Erythroblast (primary cell): ENCODE measurements at places on chromosomes 7 and 10.

DNA sequence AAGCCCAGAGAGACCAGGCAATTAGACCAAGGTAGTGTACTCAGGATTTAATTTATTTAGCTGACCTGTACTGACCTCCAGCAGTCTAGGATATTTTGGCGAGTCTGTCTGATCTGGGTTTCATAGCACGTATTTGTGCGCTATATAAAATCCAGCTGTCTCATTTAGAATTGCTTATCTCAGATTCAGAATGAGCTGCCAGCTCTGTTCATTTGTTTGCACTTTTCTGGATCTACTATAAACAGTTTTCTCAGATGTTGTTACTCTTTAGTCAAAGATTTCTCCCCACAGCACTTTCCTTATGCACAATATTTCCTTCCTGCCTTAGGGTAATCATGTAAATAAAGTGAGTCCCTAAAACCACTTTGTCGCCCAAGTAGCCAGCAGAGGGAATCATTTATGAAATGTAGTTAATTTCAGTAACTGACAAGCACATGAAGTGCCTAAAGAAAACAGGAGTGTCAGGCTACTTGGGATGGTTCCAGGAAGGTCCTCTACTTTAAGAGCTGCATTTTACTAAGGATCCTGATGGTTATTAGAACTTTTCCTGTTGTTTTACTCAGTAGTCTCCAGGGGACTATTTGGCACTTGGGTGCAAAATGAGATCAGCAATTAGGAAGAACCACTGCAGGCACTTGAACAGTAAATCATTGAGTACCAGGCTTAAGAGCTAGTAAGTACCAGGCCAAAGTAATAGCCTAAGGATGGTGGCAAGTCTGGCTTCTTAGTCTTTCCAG lies 226.4 kb downstream of the TWIST1 start:
- no peak for DNase-seq

GRCh38 chr10:65950075-65950474 lies 975.8 kb upstream of the LRRTM3 start:
- DNase-seq: no peak

- DNase-seq: peak; percentile 35
These were observed at the start of gene EBF3 for GRCh38 chr10:129963641-129964501. Gene EBF3, minus strand, starts transcription at chr10:129964274. Its CDS starts 506 bp downstream, at chr10:129963768.

DNA sequence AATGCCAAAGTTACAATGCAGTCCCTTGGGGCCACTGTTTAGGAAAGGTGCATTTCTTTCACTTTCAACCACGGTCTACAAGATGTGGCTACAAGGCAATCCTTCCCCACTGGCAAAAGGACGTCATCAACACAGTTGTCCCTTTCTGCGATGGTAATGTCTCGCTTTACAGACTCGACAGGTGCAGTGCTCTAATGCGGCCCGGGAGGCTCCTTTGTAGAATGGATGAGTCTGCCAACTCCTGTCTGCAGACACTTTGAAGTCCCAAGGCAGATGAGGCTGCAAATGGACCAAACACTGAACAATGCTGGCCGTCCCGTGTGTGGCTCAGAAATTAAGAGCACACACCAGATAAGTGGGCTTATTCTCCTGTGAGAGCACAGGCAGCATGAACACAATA lies 133.7 kb downstream of the PIP4K2A start:
- no peak for DNase-seq

DNA sequence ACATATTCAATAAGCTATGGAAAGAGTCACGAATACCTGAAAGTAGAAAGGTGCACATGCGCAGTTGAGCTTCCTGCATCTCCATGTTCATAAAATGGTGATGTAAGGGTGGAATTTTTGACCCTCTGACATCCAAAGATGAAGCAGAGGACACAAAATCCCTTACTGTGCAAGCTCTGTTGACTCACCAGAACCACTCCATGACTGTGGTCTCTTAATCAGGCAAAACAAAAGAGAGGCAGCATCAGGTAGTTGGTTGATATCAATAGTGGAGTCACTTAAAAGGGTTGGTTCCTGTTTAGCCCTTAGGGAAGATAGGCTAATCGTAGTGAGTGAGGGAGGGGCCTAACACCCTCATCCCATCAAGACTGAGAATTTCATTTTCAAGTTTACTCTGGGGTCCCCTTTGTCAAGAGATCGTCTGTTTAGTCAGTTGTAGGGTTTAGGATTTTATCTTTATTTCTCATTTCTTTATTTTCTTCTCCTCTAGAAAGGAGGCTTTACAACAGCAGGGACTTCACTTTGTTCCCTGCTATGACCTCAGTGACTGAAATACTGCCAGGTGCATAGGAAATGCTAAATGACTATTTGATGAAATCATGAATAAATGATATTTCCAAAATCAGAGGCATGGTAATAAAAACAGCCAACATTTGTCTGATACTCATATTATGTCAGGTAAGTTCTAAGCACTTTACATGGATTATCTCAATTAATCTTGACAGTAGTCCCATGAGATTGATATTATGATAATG lies 98.1 kb downstream of the CD36 start:
- no peak for DNase-seq

DNA sequence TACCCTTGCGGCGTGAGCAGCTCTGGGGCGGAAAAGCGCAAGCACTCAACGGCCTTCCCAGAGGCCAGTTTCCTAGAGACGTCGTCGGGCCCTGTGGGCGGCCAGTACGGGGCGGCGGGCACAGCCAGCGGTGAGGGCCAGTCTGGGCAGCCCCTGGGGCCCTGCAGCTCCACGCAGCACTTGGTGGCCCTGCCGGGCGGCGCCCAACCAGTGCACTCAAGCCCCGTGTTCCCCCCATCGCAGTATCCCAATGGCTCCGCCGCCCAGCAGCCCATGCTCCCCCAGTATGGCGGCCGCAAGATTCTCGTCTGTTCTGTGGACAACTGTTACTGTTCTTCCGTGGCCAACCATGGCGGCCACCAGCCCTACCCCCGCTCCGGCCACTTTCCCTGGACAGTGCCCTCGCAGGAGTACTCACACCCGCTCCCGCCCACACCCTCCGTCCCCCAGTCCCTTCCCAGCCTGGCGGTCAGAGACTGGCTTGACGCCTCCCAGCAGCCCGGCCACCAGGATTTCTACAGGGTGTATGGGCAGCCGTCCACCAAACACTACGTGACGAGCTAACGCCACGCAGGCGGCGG lies 12.6 kb downstream of the TRIM8 start:
- DNase-seq: no peak

- no peak for DNase-seq
These were observed 36.9 kb upstream of the CCDC3 start for GRCh38 chr10:13038391-13038790.

DNA sequence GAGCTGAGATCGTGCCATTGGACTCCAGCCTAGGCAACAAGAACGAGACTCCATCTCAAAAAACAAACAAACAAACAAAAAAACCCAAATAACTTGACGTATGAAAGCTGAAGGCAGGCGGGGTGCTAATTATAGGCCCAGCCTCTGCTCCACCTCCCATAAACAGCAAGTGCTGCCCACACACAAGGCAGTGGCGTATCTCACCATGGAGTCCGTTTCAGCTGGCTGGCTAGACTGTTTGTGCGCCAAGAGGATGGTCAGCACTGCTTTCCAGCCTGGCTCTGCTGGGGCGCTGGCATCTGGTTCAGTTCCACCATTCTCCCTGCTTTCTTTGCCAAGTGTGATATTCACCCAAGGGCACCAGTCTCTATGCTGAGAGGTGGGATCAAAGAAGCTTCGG lies 29.1 kb downstream of the ZC3HC1 start:
- no peak for DNase-seq

GRCh38 chr7:107879400-107880035 lies 11.5 kb upstream of the DLD start:
- peak; percentile 86 for DNase-seq

DNA sequence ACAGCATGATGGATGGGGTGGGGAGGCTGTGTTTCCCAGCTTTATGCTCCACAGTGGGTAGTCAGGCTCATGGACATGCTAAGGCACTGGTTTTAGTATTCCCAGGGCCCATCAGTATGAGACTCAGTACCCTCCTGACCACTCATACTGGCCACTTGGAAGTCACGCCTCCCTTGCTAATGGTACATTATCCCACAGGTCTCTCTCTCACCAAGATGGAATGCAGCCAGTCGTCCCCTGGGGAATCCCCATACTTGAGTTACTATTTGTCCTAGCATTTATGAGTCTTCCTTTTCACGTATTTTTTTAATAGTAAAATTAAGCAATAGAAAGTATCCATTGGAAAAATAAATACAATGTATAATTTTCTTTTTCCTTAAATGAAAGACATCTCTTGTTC lies 80.6 kb upstream of the TBX20 start:
- no peak for DNase-seq

DNA sequence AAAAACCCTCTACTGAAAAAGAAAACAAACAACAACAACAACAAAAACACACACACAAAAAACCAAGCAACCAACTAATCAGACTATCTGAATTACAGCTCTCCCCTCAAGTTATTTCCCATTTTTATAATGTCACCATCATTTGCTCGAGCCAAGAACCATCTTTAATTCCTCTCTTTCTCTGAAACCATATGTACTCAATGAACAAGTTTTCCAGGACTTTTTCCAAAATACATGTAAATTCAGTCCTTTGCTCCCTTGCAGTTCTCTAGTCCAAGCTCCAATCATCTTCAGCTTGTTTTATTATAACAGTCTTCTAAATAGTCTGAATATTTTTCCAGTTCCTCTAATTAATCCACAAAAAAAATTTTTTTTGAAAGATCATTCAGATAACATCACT lies 506.0 kb downstream of the NXPH1 start:
- no peak for DNase-seq

DNA sequence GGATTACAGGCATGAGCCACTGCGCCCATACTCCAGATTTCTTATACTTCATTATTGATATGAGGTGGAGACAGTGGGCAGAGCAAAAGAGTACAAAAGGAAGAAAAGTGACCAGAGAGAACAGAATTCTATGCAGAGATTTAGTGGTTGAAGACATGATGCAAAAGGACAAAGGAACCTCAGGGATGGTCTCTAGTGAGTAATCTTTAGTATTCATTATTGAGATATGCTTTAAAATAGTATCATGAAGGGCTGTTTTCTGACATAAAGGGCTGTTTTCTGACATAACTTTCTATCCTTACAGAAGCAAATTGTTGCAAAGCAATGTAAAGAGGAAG lies 81.2 kb upstream of the OIT3 start:
- no peak for DNase-seq

DNA sequence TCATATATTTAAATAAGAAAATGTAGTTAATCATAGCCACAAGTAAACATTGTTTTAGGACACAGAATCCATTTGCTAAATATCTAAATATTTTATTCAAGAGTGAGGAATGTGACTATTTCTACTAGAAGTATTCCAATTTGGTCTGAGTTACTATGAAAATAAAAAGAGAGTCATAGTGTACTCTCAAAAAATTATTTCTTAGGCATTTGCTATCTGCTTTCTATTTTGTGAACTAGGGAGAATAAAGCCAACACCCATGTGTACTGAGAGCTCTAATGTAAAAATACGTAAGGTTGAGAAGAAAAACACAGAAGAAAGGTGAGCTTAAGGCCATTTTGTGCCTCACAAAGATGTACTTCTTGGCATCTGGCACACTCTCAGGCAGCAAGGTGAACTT lies 38.3 kb downstream of the PRTFDC1 start:
- no peak for DNase-seq

GRCh38 chr10:80603516-80603915 lies 65.8 kb downstream of the SH2D4B start:
- DNase-seq: no peak

DNA sequence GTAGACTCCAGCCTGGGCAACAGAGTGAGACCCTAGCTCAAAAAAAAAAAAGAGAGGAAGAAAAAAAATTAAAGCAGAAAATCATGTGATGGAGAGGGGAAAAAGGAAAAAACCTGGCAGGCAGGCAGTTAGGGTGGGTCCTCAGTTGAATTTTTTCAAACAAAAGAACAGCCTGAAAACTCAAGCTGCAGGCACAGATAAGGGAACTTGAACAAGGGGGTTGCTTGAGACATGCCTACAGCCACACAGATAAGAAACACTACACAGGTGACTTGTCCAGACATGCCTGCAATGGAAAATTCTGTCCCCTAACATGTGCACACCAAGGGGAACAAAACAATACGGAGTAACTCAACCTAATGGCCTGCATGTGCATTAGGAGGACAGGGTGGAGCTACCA lies 19.2 kb downstream of the VIM start:
- DNase-seq: peak; percentile 50
